ENCODE measurements at places on chromosomes 1 and 21.

- DNase-seq: no peak
These were observed 383 bp upstream of the PRRX1 start for GRCh38 chr1:170663404-170664092.

GRCh38 chr1:2000850-2001249 is 2.7 kb downstream of the CFAP74 start:
- DNase-seq: no peak

DNA sequence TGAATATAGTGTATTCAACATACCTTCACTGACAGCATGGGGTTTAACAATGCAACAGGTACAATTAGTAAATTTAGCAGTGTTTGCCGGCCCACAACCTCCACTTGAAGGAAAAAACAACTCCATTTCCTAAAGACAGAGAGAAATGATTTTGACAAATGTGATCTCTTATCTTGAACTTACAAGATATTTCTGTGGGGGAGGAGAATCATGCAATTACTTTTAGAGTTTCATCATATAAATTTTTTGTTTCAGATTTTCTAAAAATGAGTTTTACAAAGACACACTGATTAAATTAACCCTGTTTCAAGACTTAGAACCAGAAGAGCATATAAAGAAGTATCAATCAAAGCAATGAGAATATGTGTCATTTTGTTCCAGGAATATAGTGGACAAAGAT is 80.3 kb downstream of the NME7 start:
- no peak for DNase-seq

- DNase-seq: peak; percentile 64
These were observed 16.6 kb downstream of the SAMD11 start for GRCh38 chr1:940107-941014.

DNA sequence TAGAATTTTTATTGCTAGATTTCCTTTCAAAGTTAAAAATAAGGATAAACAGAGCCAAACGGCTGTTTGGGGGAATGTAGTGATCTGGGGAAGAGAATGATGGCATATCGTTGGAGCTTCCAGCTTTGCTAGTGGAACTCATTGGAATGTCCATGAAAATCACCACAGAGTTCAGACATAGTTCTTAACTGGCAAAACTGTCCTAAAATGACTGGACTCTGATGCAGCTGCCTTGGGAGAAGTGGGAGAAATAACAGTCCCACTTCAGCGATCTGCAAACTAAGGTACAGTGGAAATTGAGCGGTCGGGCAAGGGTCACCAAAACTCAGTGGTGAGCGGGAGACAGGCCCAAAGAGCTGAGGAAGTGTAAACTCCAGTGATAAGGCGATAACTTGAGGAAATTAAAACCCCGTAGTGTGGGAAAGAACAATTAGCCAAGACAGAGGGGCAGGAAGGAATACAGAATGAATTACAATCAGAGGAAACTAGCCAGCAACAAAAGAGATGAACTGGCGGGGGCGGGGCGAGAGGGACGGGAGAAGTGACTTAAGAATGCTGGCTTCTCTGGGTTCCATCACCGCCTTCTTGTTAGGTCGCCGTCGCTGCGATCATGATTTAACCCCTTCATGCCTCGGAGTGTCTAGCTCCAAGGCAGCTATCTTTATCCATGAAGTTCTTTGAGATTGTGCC is 89.8 kb upstream of the ARHGAP29 start:
- no peak for DNase-seq

DNA sequence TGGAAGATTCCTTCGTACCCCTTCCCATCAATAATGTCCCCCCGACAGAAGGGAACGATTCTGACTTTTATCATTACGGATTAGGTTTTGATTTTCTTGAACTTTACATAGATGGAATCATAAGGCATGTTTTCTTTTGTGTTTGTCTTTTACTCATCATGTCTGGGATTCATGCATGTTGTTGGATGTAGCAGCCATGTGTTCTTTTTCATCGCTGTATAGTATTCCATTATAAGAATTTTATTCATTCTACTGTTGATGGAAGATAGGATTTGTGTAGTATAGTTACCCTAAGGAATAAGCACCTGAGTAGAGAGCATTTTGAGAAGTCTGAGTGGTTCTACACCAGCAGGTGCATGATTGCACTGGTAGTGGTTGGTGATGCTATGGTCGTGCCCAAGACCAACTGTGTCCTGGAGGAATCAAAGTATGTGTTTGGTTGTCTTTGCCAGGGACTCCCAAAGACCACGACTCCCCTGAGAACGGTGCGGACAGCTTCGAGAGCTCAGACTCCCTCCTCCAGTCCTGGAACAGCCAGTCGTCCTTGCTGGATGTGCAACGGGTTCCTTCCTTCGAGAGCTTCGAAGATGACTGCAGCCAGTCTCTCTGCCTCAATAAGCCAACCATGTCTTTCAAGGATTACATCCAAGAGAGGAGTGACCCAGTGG is 13.5 kb downstream of the ETS2 start:
- no peak for DNase-seq

- no peak for DNase-seq
These were observed 597.5 kb downstream of the BRINP3 start for GRCh38 chr1:189880135-189880534.

GRCh38 chr1:116161877-116162390 is 50.7 kb downstream of the MAB21L3 start:
- DNase-seq: no peak

DNA sequence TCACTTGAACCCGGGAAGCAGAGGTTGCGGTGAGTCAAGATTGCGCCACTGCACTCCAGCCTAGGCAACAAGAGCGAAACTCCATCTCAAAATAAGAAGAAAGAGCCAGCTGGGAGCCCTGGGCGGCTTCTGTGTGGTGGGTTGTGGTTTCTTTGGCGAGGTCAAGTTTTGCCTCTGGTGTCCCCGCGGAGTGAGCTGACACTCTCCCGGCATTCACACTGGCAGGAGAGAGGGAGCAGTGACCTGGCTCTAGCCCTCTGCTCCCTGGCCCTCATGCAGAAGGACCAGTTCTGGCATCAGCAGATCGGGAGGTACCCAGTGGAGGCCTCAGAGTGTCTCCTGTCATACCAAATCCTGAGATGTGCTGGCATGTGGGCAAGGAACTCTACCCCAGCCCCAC is 81.0 kb upstream of the VAMP3 start:
- no peak for DNase-seq

- no peak for DNase-seq
These were observed 89.2 kb downstream of the NRDC start for GRCh38 chr1:51789342-51789741.

DNA sequence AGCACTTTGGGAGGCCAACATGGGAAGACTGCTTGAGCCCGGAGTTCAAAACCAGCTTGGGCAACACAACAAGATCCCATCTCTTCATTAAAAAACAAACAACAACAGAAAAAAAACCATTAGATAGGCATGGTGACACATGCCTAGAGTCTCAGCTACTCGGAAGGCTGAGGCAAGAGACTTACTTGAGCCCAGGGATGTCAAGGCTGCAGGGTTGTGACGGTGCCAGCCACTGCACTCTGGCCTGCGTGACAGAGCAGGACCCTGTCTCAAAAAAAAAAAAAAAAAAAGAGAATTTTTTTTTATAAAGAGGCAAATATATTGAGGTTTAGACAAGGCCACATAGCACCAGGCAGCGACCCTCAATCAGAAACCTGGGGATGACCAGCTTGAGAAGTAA is 62.7 kb downstream of the HSF2BP start:
- DNase-seq: no peak

DNA sequence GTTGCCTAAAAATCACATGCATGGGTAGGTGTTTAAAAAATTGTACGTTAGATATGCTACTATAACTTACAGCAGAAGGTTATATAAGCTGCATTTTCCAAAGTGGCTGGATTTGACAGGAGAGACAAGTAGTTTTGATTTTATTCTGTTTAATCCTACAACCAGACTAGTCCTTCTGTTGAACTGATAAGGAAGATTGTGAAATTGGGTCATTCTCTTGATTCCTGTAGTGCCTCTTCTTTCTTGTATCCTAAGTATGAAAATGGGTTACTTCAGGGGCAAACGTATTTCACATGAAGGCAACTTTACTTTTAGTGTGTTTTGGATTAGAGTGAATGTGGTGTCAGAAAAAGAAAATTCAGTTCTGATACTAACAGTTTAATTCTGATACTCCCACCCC is 19.0 kb downstream of the CDC42 start:
- no peak for DNase-seq
